ENCODE measurements at places on chromosomes 3 and 15. TPM values are rescaled to one million over a fixed set of nuclear protein-coding genes. Genes with fewer than 3 reads are reported as not detected.

Gene ANKUB1
- total RNA-seq, result not detected

DNA sequence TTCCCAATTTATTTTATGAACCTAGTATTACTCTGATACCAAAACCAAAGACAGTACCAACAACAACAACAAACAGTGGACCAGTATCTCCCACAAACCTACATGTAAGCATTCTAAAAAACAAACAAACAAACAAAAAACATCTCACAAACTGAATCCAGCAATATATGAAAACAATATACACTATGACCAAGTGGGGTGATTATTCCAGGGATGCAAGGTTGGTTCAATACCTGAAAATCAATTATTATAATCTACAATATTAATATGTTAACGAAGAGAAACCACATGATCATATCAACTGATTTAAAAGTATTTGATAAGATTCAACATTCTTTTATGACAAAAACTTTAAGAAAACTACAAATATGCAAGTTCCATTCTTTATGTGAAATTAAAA, 391.3 kb downstream of the MAGI1 start:
- no peaks in the 10 kb centered on the region for H3K4me1 ChIP-seq
- no peak for DNase-seq
- no peak overlapping the region for H3K27ac ChIP-seq
- no peak overlapping the region for H3K4me3 ChIP-seq

GRCh38 chr3:118548434-118548833, 486.2 kb downstream of the IGSF11 start:
- DNase-seq, result no peak
- H3K4me3 ChIP-seq, result no peak overlapping the region
- H3K36me3 ChIP-seq, result no peaks in the 10 kb centered on the region
- H3K27ac ChIP-seq, result no peak overlapping the region
- no peaks in the 10 kb centered on the region for H3K4me1 ChIP-seq

- H3K4me3 ChIP-seq, result no peak overlapping the region
- no peak for DNase-seq
- H3K27me3 ChIP-seq, result no peaks in the 10 kb centered on the region
These were observed 8.6 kb upstream of the IQSEC1 start for GRCh38 chr3:13081603-13082360.

GRCh38 chr15:49686599-49686998, 65.8 kb downstream of the DTWD1 start:
- no peak overlapping the region for H3K4me3 ChIP-seq
- H3K36me3 ChIP-seq, result no peaks in the 10 kb centered on the region
- DNase-seq, result no peak
- no peak overlapping the region for H3K27ac ChIP-seq
- no peaks in the 10 kb centered on the region for H3K4me1 ChIP-seq
- peaks cover 2% of the 10 kb centered on the region for H3K27me3 ChIP-seq

Gene MYRIP
- not detected for total RNA-seq

- no peaks in the 10 kb centered on the region for H3K36me3 ChIP-seq
- no peaks in the 10 kb centered on the region for H3K4me1 ChIP-seq
- H3K27ac ChIP-seq, result peak overlapping the region; percentile 64
- no peak overlapping the region for H3K4me3 ChIP-seq
- no peak for DNase-seq
These were observed 58.9 kb downstream of the ATG7 start for GRCh38 chr3:11331101-11331500.
